ENCODE measurements at places on chromosomes 13 and 19. TPM values are rescaled to one million over a fixed set of nuclear protein-coding genes. Genes with fewer than 3 reads are reported as not detected.
A peak's percentile ranks its signal among the peaks of the same experiment; 100 is the strongest.

SLC25A41 gene
- total RNA-seq = not detected

DNA sequence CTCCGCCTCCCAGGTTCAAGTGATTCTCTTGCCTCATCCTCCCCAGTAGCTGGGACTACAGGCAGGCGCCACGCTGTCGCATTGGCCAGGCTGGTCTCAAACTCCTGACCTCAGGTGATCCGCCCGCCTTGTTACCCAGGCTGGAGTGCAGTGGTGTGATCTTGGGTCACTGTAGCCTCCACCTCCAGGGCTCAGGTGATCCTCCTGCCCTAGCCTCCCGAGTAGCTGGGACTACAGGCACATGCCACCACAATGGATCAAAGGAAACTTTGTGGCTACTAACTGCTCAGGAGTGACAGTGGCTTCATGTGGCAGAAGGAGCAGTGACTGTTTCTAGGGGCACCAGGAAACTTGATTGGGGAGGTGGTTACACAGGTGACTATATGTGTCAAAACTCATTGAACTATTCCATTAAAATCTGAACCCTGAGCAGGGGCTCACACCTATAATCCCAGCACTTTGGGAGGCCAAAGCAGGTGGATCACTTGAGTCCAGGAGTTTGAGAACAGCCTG is 3.8 kb upstream of the LGALS7B start:
- DNase-seq = no peak
- no peak overlapping the region for H3K4me3 ChIP-seq
- H3K27me3 ChIP-seq = no peaks in the 10 kb centered on the region
- no peaks in the 10 kb centered on the region for H3K36me3 ChIP-seq
- H3K4me1 ChIP-seq = no peaks in the 10 kb centered on the region

- no peaks in the 10 kb centered on the region for H3K36me3 ChIP-seq
- no peak for DNase-seq
- H3K27me3 ChIP-seq = no peaks in the 10 kb centered on the region
- no peaks in the 10 kb centered on the region for H3K4me1 ChIP-seq
- no peak overlapping the region for H3K4me3 ChIP-seq
These were observed 221.5 kb downstream of the RGCC start for GRCh38 chr13:41678848-41679247.

DNA sequence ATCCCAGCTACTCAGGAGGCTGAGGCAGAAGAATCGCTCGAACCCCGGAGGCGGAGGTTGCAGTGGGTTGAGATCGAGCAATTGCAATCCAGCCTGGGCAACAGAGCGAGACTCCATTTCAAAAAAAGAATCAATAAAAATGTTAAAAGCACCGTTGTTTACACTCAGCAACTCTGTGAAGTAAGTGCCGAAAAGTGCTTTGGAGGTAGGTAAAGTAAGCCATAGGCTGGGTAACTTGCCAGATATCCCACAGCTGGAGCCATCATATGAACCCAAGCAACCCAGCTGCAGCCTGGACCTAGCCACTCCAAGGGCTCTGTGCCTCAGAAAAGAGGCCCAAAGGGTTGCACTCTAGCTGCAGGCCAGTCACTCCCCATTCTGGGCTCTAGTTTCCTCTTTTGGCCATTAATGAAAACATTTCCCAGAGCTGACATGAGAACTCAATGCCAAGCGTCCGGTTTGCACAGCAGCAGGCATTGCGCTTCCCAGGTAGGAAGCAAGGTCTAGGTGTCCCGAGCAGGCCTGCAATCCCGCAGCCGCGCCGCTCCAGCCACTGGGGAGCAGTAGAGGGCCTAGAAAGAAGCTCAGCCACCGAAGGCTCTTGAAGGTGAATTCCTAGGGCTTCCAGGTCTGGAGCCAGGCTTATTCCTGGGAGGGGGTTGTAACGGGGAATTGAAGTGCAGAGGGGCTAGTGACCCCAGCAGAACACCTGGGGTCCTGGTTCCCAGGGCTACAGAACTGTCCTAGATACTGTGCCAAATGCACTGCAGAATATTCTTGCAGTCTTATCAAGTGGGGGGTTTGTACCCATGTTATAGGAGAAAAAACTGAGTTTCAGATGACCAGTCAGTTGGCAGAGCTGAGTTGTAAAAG is 4.1 kb upstream of the CD79A start:
- H3K27me3 ChIP-seq = no peaks in the 10 kb centered on the region
- peaks cover 54% of the 10 kb centered on the region for H3K4me1 ChIP-seq
- H3K27ac ChIP-seq = no peak overlapping the region
- peak; percentile 94 for DNase-seq
- no peak overlapping the region for H3K4me3 ChIP-seq
